ENCODE measurements at places on chromosomes 2 and 18. TPM values are rescaled to one million over a fixed set of nuclear protein-coding genes. Genes with fewer than 3 reads are reported as not detected.

LYG2 gene
- total RNA-seq = not detected

GRCh38 chr2:206176121-206176520 lies 16.4 kb downstream of the EEF1B2 start:
- DNase-seq = no peak

GRCh38 chr2:150432312-150432625 lies 55.2 kb downstream of the RND3 start:
- no peak for DNase-seq

RESP18 gene
- total RNA-seq = not detected

GRCh38 chr2:205695460-205695991 lies 13.2 kb downstream of the NRP2 start:
- no peak for DNase-seq

BIN1 gene
- total RNA-seq = 9.8 TPM

- DNase-seq = no peak
Measured at GRCh38 chr2:161912154-161912553, 161.9 kb downstream of the DPP4 start.

GRCh38 chr18:79741362-79741700 lies 56.4 kb upstream of the KCNG2 start:
- DNase-seq = no peak

DNA sequence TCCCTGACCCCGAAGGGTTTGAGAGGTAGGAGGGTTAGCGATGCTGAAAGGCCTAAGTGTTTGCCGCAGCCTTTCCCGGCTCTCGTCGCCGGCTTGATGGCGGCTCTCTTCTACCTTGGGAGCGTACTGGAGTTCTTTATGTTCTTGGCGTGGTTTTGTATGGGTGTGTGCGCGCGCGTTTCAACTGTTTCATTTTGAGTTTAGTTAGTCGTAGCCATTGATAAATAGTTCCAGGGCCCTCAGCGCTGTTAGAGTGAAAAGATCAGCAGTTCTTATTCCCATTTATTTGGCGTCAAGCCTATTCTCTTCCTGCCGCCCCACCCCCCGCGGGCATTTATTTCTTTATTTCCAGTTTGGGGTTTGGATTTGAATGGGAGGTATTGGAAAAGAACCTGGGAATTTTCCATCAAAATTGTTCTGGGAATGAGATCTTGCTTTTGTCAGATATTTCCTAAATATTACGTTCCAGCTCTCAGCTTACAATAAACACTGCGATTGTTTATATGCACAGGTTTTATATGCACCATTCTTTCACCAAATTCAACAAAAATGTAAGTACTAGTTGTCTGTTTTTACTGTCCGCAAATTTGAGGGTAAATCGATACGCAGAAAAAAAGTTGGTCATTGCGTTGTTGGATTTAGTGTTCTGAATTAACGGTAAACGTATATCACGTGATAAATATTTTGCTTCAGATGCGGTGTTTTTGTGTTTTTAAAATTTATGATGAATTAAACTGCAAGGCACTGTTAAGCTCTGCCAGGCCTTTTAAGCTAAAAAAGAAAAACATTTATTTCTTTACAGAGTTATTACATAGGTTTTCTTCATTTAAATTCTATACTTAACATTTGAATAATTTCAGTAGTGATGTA lies 954 bp downstream of the CCNT2 start:
- DNase-seq = peak; percentile 40

REEP1 gene
- total RNA-seq = not detected

- DNase-seq = no peak
Measured at GRCh38 chr2:231069379-231070054, 12.8 kb downstream of the PSMD1 start.

- DNase-seq = no peak
Measured at GRCh38 chr2:200449149-200449548, 60.7 kb downstream of the KCTD18 start.

SALL3 gene
- not detected for total RNA-seq

- no peak for DNase-seq
Measured at GRCh38 chr2:57880446-57880845, 166.2 kb upstream of the VRK2 start.

GRCh38 chr18:58069721-58070292 lies 25.8 kb downstream of the NEDD4L start:
- DNase-seq = no peak

DNA sequence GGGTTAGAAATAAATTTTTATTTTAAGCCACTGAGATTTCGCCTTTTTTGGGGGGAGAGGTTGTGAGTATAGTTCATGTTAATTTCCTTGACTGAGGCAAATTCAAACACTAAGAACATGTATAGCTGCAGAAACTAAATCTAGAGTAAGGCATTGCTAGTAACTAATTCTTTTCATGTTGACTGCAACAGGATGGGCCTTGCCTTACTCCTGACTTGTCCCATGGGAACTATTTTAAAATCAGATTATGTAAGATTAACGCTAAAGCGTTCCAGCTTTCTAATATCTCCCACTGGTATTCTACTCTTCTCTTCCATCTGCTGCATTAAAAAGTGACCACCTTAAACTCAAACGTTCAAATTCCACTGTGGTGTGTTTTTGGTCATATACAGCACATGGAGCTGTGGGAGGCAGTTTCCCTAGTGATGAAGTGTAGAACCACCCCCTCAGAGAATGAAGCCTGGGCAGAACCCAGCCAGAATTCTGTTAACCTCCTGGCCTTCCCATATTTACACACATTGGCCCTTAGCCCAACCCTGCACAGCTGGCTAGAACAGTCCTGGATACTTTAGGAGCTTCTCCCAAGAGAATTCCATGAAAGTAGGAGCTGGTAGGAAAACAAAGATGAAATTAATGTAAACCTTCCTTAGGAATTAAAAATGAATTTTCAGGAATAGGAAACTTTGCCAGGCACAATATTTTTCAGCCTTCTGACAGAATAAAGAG lies 687.8 kb downstream of the SLC4A3 start:
- no peak for DNase-seq

HOXD13 gene
- total RNA-seq = not detected

DNA sequence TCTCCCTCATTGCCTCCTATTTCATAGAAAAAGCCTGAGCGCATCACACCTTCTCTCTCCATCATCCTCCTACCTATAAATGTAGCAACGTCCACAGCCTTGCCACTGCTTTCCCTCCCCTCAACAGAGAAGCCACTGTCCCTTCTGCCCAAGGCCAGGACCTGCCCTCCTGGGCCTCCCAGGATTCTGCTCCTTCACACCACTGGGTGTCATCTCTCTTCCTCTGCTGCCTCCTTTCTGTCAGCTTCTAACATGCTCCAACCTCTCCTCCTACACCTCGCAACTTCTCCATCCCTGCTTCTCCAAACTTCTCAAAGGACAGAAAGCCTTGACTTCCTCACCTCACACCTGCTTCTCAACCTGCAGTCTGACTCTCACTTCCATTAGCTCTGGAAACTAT lies 21.2 kb upstream of the ME2 start:
- DNase-seq = no peak

- no peak for DNase-seq
Measured at GRCh38 chr2:98374958-98375570, 28.8 kb downstream of the CNGA3 start.

DNA sequence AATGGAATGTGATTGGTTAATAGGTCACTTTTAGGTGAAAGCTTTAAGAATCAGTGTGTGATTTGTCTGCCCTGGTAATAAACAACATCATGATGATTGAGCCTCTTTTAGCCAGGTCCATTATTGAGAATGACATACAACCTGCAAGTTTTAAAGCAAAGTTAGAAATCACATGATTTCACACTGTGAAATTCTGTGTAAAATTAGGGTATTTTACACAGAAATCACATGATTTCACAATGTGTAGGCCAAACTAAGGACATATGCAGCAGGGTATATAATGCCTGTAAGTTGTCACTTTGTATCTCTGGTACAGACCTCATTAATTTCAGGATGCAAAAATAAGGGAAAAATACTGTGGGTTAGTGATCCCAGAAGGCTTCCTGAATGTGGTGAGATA lies 16.7 kb downstream of the PSMD14 start:
- no peak for DNase-seq

- peak; percentile 48 for DNase-seq
Measured at GRCh38 chr2:3462493-3463104, 56.7 kb downstream of the ADI1 start.

GRCh38 chr2:81084101-81084500 lies 779.5 kb upstream of the LRRTM1 start:
- no peak for DNase-seq

SPP2 gene
- not detected for total RNA-seq

- no peak for DNase-seq
Measured at GRCh38 chr2:42799881-42800280, 7.5 kb upstream of the HAAO start.

KIAA2012 gene
- not detected for total RNA-seq

DNA sequence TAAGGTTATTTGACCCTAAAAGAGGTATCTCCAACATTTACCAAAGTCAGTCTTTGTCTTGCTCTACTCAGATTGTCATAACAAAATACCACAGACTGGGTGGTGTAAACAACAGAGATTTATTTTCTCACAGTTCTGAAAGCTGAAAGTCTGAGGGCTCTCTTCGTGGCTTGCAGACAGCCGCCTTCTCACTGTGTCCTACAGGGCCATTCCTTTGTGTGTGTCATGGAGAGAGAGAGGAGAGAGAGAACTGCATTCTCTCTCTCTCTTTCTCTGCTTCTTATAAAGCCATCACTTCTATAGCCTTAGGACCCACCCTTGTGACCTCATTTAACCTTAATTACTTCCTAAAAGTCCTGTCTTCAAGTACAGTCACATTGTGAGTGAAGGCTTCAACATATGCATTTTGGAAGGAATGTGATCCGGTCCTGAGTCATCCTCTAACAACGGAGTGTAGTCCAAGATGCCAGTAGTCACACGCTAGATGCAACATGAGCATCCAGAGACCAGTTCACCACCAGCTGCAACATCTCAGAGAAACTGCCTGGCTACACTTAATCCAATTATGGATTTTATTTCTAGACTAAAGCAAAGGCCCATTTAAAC lies 130.2 kb downstream of the CD226 start:
- no peak for DNase-seq

GRCh38 chr18:31274931-31275330 lies 43.0 kb upstream of the DSG1 start:
- DNase-seq = no peak

Measured in OCI-LY7 (cell line).